ENCODE measurements at places on chromosomes 2 and 18. TPM values are rescaled to one million over a fixed set of nuclear protein-coding genes. Genes with fewer than 3 reads are reported as not detected.

GRCh38 chr2:28778392-28778791, 26.8 kb downstream of the PPP1CB start:
- H3K4me1 ChIP-seq, result peaks cover 32% of the 10 kb centered on the region
- H3K27ac ChIP-seq, result peak overlapping the region; percentile 61
- no peaks in the 10 kb centered on the region for H3K27me3 ChIP-seq
- no peak overlapping the region for H3K4me3 ChIP-seq

DNA sequence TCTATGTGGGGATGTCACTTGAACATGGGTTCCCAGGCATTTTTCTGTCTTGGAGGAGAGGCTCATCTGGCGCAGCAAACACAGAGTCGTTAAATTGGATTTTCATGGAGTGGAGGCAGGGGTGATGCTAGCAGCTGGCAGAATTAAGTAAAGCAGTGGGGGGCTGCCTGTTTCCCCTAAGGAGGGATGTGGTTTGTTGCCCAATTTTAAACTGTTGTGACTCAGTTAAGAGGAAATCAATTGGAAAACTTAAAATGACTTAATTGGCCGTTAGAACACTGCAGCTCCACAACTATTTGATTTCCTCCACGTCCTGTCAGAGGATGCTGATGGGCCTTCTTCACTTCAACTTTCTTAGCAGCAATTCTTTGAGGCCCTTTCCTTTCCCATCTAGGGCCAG, 354.1 kb upstream of the ATP5MC3 start:
- no peaks in the 10 kb centered on the region for H3K27me3 ChIP-seq
- no peaks in the 10 kb centered on the region for H3K36me3 ChIP-seq
- H3K4me3 ChIP-seq, result no peak overlapping the region
- H3K4me1 ChIP-seq, result no peaks in the 10 kb centered on the region
- no peak overlapping the region for H3K27ac ChIP-seq

DNA sequence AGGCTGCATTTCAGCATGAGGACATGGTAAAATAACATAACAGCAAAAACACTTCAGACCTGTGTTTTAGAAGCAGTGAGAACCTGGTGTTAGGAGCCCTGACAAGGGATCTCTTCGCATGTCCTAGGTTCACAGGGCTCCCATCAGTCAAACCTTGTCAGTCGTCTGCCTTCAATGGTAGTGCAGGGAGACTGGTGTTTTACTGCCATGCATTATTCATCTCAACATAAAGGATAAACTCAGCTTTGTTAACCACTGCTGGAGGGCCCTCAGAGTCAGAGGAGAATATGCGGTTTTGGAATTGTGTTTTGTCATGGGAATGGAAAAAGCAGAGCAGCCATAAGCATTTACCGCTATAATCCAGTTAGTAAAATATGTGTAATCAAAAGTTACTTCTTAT, 275.9 kb upstream of the GCFC2 start:
- no peak overlapping the region for H3K27ac ChIP-seq
- no peak for DNase-seq
- H3K4me3 ChIP-seq, result no peak overlapping the region
- no peaks in the 10 kb centered on the region for H3K4me1 ChIP-seq

GRCh38 chr2:98015671-98016070, 19.9 kb upstream of the TMEM131 start:
- no peak for DNase-seq
- no peaks in the 10 kb centered on the region for H3K36me3 ChIP-seq
- H3K4me3 ChIP-seq, result no peak overlapping the region

Gene FAM228A
- 2.0 TPM for total RNA-seq

- no peak for DNase-seq
- no peaks in the 10 kb centered on the region for H3K27me3 ChIP-seq
- no peaks in the 10 kb centered on the region for H3K36me3 ChIP-seq
- H3K4me3 ChIP-seq, result no peak overlapping the region
- no peak overlapping the region for H3K27ac ChIP-seq
Observed at GRCh38 chr2:49306925-49307324, 152.6 kb upstream of the FSHR start.

Data from thyroid gland (tissue), 4 donors.